ENCODE measurements at places on chromosomes 11 and 22.

DNA sequence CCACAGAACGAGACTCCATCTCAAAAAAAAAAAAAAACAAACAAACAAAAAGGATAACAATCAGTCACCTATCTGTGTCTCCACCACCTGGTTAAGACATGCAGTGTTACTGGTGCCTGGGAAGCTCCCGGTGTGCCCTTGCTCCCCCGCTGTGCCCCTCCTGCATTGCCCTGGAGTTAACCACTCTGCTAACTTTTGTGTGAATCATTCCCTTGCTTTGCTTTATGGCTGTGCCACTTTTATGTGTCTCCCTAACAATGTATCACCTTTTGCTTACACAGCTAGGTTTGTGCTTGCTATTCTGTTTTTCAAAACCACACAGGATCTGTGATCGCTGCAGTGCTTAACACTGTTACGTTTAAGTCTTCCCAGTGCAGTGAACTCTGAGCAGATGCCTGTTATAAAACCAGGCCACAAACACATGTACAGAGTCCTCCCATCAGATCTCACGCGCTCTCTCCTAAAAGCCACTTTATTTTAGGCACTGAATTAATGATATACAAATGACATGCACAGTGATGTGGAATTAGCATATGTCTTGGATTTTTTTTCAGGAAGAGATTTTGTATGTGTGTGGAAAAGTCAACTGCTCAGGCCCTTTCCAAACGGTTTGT, 69.9 kb downstream of the BUD13 start:
- DNase-seq = no peak

- DNase-seq = no peak
Measured at GRCh38 chr22:21626073-21626734, 3.6 kb downstream of the YDJC start.

GRCh38 chr11:72105888-72106287, at the start of gene TOMT:
TOMT (plus strand) TSS chr11:72105924; CDS start chr11:72105952, 28 bp downstream.
- no peak for DNase-seq

GRCh38 chr11:88340366-88340935, 2.9 kb upstream of the CTSC start:
- DNase-seq = peak; percentile 62
